Osteocyte (in vitro differentiated cells): ENCODE measurements at places on chromosomes 12 and 14. TPM values are rescaled to one million over a fixed set of nuclear protein-coding genes. Genes with fewer than 3 reads are reported as not detected.

KRT74 gene
- not detected in 2 replicates for total RNA-seq

KRT2 gene
- not detected in 2 replicates for total RNA-seq

NKX2-1 gene
- total RNA-seq: not detected in 2 replicates

SOCS2 gene
- total RNA-seq: 28.1 and 31.1 TPM in 2 replicates

GDF3 gene
- not detected in 2 replicates for total RNA-seq

TC2N gene
- 0.35 and 2.1 TPM in 2 replicates for total RNA-seq

LAG3 gene
- total RNA-seq: 1.1 and 2.5 TPM in 2 replicates

KSR2 gene
- total RNA-seq: not detected in 2 replicates

AQP5 gene
- total RNA-seq: 0.24 and 0.46 TPM in 2 replicates
